ENCODE measurements at places on chromosomes 5 and 9.
A peak's percentile ranks its signal among the peaks of the same experiment; 100 is the strongest.

DNA sequence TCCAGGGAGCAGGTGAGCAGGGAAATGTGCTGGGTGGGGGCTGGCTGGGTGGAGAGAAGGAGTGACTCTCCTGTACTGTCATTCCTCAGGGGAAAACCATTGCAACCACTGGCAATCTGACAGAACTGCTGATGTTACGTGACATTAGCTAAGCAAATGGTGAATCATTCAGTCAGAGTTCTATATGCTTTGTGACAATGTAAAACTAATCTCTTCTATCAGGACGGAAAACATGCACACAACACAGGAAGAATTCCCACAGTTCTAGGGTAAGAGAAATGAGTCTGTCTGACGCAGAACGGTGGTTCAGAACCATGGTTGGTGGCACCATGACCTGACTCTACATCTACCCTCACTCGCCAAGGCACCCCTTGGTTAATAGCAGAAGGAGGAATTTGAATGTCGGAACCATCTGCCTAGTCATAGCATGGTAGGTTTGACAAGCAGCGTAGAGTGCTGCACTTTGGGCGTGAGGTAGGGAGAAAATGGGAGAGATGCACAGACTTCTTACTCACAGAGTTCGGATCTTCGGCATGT is 243.6 kb upstream of the PANK3 start:
- DNase-seq = no peak

DNA sequence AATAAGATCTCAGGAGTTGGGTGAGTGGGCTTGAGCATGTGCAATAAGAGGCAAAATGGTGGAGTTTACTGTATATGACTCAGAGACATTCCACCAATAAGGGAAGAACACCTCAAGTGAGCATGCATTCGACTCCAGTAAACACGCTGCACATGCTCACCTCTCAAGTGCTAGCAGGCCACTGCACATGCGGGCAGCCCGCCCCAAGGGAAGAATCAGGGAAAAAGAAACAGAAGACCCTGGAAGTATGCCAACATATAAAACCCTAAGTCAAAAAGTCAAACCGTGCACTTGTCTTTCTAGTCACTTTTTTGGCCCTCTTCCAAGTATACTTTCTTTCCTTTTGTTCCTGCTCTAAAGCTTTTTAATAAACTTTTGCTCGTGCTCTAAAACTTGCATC is 245.3 kb upstream of the RASA1 start:
- DNase-seq = no peak

DNA sequence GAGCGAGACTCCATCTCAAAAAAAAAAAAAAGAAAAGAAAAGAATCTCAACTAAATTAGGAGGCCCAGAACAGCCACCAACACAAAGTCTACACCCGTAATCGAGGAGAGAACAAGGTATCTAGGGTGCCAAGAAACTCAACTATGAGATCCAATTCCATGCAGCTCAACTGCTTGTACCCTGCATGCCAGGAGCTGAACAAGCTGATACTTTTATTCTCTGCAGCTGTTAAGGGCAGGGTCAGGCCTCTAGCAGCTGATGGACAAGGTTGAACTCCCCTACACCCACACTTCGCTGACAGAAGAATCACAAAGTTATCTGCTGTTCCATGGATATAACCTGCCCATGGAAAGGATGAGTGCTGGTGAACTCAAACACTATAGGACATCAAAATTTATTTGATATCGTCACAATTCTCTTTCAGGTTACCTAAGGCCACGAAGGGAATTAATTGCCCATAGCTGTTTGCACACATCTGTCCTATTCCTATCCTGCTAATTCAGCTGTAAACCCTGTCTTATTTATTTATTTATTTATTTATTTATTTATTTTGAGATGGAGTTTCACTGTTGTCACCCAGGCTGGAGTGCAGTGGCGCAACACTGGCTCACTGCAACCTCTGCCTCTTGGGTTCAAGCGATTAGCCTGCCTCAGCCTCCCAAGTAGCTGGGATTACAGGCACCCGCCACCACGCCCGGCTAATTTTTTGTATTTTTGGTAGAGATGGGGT is 20.7 kb downstream of the UBAP2 start:
- no peak for DNase-seq

DNA sequence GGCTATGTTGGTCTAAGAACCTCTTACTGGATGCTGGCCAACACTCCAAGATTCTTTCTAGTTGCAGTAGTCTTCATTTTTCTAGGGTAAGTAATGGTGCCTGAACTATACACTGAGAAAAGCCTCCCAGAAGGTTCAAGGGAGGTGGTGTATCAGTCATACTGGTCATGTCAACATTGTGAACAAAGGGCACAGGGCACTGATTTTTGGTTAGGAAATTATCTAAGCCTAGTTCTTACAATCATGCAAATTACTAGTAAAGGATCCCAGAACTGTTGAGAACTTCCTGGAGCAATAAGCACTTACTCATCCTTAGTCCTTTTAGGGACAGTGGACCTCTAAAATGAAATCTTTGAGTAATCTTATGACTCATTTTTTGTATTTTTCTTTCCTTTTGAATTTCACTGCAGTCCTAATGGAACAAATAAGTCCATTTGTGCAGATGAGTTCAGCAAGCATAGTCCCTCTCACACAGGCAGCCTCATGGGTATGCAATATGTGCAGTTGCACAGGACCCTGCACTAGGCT is 21.1 kb upstream of the CDC42SE2 start:
- peak; percentile 95 for DNase-seq

GRCh38 chr9:17761984-17762676 is 183.3 kb downstream of the SH3GL2 start:
- no peak for DNase-seq

- peak; percentile 38 for DNase-seq
These were observed 112.2 kb upstream of the NUDT12 start for GRCh38 chr5:103674739-103675138.

GRCh38 chr5:10145923-10146401 is 103.7 kb downstream of the ATPSCKMT start:
- DNase-seq = peak; percentile 62

- DNase-seq = no peak
These were observed 7.3 kb downstream of the GBA2 start for GRCh38 chr9:35741740-35742139.

DNA sequence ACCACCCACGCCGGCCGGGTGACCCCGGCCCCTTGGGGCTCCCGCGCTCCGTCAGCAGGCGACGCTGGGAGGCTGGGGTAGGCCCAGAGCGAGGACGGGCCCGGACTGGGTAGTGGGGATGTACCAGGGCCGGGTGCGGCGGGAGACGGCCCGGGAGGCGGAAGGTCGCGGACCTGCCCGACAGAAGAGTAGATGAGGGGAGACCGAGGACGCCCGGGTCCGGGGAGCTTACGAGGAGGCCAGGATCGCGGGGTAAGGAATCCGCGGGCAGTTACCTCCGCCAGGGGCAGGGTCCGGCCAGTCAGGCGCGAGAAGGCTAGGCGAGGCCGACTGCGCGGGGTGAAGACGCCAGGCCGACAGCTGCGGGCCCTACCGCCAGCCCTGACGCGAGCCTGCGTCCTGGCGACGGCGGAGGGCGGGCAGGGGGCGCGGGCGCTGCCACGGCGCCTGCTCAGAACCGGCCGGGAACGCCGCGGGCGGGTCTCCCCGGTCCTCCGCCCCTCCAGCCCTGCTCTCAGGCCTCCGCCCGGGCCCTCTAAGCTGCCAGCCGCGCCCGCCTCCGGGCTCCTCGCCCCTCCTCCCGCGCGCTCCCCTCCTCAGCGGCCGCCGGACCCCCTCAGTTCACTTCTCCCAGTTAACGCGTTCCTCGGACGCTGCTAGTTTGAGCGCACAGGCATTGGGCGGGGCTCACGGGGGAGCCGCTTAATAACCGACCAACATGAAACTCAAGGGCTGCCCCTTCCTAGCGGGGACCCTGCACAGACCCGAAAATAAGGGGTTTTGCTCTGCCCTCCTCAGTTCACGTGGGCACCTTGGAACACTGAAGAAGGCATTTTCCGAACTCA is at the start of gene CPLANE1:
TSS of gene CPLANE1 (minus strand) at position 407 of the 845 bp plus-strand sequence. CDS start 1,678 bp downstream, outside the sequence.
- peak; percentile 84 for DNase-seq

GRCh38 chr5:177997319-177997670 is 1.3 kb upstream of the PROP1 start:
- no peak for DNase-seq

- no peak for DNase-seq
These were observed 495.6 kb upstream of the CTNND2 start for GRCh38 chr5:12399868-12400267.

DNA sequence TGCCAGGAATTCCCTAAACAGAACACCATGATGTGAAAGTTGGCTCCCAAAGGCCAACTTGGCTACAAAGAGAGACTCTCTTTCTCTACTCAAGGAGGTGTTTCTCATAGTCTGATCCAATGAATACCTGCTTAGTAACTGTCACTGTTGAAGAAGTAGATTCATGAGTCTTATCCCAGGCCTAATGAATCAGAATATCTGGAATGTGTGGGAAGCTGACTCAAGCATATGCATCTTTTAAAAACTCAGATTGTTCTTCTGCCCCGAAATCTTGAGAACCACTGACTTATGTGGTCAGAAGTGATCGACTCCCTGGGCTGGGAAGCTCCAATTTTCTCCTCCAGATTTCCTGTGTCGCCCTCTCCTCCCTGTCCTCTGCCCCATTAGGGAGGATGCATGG is 345.6 kb downstream of the PLK2 start:
- peak; percentile 83 for DNase-seq

- DNase-seq = no peak
These were observed 50.2 kb downstream of the APC start for GRCh38 chr5:112787896-112788295.

GRCh38 chr5:95027151-95027721 is 257.7 kb downstream of the MCTP1 start:
- DNase-seq = no peak

DNA sequence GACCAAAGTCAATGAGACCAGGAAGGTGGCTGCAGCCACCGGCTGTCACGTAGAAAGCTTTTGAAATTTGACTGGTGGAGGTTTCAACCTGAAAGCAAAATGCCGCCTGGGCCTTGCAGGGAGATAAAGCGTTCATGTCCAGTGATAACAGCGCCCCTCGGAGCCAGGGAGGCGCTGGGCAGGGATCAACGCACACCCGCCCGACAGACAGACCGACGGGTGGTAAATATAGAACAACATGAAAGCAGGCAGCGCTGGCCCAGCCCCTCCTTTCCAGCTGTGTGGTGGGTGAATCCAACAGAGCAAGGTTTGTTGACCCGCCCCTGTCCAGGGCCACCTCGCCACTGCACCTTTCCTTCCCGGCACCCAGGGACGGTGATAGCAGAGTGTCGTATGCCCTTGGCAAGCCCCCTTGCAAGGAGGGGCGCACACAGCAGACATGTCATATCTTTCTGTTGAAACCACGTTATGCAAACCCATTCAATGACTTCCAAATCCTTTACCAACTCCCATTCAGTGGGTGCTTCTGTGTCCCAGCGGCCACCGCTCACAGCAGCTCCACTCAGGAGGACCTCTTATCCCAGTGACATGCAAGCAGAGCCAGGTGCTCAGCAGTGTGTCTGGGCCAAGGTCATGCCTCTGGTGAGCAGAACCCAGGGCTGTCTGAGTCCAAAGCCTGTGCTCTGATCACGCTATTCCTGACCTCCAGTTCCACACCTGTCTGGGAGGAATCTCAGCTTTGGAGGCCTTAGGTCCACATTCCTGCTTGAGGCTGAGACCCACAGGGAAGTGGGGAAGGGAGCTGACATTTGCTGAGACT is 38.7 kb downstream of the NKX2-5 start:
- DNase-seq = no peak

DNA sequence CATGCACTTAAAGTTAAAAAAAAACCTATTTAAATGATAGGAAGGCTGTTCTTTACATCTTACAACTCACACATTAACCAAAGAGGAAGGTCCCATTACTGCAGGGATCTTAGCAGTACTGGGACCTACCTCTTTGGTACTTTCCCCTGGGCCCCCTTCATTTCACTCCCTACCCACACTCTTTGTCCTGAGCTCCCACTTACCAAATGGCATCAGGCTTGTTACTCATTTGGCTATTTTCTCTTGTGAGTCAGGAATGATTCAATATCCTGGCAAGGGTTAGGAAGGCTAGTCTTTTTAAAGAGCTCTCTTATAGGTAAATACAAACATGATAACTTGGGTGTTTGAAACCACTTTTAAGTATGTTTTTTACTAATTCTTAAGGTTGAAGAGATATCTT is 117.4 kb upstream of the ELL2 start:
- peak; percentile 90 for DNase-seq

DNA sequence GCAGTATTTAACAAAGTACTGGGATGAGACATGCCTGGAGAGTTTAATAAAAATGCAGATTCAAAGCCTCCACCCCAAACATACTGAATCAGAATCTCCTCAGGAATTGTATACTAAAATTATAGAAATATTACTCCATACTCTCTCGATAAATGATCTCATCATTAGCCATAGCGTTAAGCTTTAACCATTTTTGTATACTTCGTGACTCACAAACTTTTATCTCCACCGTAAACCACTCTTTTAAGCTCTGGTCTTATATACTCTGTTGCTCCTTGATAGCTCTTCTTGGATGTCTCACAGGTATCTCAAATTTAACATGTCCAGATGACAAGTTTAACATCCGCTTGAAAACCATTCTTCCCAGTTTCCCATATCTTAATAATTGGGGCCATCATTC is 327.8 kb downstream of the ADGRV1 start:
- DNase-seq = no peak

GRCh38 chr9:116656977-116657376 is 30.1 kb upstream of the TRIM32 start:
- DNase-seq = no peak

DNA sequence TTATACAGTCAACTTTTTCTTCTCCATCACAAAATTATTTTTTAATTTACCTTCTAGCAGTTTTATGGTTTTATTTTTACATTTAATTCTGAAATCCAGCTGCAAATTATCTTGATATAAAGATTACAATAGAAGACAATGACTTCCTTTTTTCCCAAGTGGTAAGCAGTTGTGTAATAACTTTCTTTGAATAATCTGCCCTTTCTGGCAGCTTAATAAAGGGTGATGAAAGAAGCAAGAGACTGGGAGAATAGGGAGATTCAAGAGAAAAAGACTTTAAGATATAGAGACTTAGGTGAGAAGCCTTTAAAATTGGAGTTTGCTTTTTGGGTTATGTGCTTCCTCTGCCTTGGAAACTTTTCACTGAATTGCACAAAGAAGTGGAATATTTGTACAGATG is 100.4 kb upstream of the FREM1 start:
- DNase-seq = no peak

GRCh38 chr9:9631284-9631683 is 981.5 kb downstream of the PTPRD start:
- no peak for DNase-seq

- DNase-seq = no peak
These were observed 196.2 kb upstream of the TARS1 start for GRCh38 chr5:33244441-33245150.

GRCh38 chr5:76715736-76716455 is at the start of gene F2R:
Gene F2R (plus strand): TSS chr5:76716126. CDS start chr5:76716308, 182 bp downstream.
- DNase-seq = peak; percentile 66

DNA sequence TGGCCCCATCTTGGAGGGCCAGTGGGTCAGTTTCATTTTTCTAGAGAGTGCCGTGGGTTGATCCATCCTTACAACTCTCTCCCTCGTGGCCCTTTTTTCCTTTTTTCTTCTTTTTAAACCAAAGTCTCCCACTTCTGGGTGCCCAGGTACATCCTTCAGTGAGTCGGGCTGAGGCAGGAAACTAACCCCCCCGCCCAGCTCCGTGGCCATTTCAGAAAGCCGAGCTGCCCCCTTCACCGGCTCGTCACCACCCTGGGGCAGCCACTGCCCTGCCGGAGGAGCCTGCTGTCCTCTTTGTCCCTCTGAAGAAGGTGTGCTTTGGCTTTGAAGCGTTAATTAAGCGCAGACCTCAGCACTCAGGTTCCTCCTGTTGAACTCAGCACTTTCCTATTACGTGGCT is 5.2 kb downstream of the CFAP77 start:
- DNase-seq = no peak

- peak; percentile 45 for DNase-seq
These were observed 42.8 kb downstream of the RAPGEF1 start for GRCh38 chr9:131697097-131697496.
